ENCODE measurements at places on chromosomes 16 and 17.

- DNase-seq, result no peak
Measured at GRCh38 chr16:1491327-1491726, 1.8 kb upstream of the TELO2 start.

DNA sequence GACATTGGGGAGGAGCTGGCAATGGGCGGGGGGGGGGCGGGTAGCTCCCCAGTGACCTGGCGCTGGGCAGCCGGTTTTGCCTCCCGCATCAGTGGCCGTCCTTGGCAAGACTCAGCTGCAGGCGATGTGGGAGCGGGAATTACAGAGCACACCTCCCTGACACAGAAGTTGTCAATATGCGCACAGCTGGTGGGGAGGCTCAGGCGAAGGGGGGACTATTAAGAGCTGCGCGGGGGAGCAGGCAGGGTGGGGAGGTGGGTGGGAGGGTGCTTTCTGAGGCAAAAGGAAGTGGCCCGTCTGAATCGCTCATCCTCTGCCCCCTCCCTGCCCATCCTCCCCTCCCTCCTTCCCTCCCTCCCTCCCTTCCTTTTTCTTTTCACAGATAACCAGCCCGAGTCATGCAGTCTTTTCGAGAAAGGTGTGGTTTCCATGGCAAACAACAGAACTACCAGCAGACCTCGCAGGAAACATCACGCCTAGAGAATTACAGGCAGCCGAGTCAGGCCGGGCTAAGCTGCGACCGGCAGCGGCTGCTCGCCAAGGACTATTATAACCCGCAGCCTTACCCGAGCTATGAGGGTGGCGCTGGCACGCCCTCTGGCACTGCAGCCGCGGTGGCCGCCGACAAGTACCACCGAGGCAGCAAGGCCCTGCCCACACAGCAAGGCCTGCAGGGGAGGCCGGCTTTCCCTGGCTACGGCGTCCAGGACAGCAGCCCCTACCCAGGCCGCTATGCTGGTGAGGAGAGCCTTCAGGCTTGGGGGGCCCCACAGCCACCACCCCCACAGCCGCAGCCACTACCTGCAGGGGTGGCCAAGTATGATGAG is 44.0 kb downstream of the SREBF1 start:
- DNase-seq, result no peak

GRCh38 chr16:87681981-87682570 is 79.8 kb downstream of the JPH3 start:
- no peak for DNase-seq

DNA sequence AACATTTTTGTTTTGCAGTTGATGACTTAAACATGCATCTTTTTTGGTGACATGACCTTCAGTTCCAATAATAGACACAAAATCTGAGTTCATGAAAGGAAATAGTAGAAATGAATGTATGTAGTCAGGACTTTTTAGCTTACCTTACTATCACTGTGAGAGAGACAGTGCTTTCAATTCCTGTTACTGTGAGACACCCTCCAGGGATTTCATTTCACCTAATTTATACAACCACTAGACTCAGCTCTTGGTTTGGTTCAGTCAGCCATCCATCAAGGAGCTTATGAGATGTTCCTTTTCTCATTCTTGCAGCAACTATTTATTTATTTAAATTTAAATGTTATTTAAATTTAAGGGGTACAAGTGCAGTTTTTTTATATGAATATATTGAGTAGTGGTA is 77.9 kb downstream of the MAP2K4 start:
- no peak for DNase-seq

GRCh38 chr17:67138392-67138791 is 94.0 kb downstream of the CACNG1 start:
- DNase-seq, result no peak

DNA sequence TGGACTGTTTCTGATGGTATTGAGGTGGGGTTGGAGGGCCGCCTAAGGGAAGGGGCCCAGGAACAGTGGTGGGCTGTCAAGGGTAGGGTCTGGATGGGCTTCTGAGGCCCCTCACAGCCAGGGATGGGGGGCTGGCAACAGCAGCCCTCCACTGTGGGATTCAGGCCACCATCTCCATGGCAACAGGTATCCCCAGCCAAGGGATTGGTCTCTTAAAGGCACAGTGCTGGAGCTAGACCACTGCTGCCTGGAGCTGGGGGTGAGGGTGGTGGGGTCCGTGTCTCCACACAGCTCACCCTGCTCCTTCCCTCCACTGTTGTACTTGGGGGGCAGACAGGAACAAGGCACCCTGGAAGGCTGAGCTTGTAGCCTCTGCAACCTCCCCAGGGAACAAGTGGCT is 41.8 kb downstream of the PSME3IP1 start:
- no peak for DNase-seq

GRCh38 chr17:33373273-33373672 is 80.2 kb upstream of the ASIC2 start:
- no peak for DNase-seq

- DNase-seq, result no peak
Measured at GRCh38 chr16:21524068-21524751, 75.2 kb upstream of the METTL9 start.

- DNase-seq, result peak; percentile 83
Measured at GRCh38 chr16:87924041-87924810, 12.1 kb downstream of the CA5A start.

GRCh38 chr16:56697456-56698155 is 15.3 kb downstream of the MT1X start:
- no peak for DNase-seq

DNA sequence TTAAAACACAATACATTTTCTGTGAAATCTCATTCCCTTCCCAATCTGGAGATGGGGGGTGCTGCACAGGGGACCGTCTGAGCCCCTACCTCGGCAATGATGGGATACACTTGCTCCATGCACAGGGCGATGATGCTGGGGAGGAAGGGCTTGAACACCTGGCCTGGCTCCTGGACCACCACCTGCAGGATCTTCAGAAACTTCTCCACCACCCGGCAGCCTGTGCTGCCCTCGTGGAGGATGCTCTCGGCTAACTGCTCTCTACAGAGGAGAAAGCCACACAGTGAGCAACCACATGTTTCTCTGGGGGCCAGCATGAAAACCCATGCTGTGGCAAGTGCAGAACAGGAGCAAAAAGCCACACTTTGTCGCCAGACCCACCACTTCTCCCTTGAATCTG is 42.4 kb upstream of the GSG1L start:
- DNase-seq, result no peak

- DNase-seq, result no peak
Measured at GRCh38 chr16:71848622-71849021, 2.8 kb downstream of the ATXN1L start.

DNA sequence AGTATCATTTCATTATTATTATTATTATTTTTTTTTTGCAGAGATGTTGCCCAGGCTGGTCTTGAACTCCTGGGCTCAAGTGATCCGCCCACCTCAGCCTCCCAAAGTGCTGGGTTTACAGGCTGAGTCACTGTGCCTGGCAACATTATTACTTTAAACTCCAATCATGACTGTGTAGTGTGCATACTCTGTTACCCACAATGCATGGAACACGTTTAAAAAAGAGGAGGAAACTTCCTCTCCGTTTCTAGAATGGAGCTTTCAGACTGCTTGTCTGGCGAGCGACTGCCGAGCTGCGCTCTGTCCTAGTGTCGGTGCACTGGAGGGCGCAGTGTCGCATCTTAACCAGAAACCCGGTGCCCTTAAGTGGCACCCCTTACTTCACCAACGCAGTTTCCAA is 22.1 kb upstream of the FASN start:
- no peak for DNase-seq

- no peak for DNase-seq
Measured at GRCh38 chr17:30339086-30339485, 5.2 kb upstream of the TMIGD1 start.

Measured in NCI-H187 (cell line).